ENCODE measurements at places on chromosomes 7 and 10. TPM values are rescaled to one million over a fixed set of nuclear protein-coding genes. Genes with fewer than 3 reads are reported as not detected.

DNA sequence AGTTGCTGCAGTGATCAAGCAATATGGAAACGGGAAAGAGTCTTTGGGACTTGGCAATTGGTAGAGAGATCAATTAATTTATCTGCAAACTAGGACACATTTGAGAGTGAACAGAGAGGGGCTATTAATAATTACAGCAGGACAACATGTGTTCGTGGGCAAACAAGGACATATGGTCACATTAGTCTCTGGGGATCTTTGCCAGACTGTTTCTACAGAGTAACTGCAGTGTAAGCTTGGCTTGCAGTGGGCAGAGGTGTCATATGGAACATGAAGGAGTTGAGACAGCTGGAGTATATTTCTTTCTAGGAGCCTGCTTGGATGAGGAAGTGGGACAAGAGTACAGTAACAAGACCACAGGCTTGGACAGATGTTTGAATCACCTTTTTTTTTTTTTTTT lies 232.1 kb upstream of the LYZL1 start:
- DNase-seq = no peak

GRCh38 chr7:4227105-4228010 lies 454.7 kb upstream of the FOXK1 start:
- DNase-seq = no peak

- DNase-seq = no peak
These were observed 65.8 kb upstream of the PRSS58 start for GRCh38 chr7:142323706-142324105.

DNA sequence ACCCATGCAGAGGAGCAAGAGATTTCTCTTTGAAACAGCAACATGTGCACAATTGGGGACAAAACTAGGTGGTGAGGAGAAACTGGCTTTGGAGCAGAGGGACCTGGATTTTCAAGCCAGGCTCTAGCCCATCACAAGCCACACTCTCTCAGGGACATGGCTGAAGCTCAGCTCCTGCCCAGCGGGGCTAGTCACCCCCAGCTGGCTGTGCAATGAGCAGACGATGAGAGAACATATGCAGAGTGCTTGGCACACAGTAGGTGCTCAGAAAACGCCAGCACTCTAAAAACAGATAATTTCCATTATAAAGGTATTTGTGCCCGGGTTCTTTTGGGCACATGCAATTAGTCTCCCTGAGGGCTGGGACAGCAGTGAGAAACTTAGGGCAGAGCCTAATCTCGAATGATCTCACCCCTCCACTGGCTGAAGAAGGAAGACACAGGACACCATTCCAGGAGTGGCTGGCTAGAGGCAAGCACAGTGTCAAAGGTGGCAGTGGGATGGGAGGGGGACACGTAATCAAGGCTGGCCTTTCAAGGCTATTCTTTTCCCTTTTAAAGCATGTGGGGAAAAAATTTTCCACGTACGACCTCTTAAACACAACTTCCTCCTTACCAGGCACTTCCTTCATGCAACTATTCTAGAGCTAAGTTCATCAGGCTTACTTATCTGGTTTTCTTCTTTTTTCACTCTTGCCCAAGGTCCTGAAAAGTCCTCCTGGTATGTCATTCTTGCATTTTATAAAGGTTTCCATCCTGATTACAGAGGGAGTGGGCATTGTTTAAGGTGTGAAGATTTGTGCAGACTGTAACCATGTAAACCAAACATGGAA lies 15.1 kb downstream of the FAM53B start:
- DNase-seq = no peak

DNA sequence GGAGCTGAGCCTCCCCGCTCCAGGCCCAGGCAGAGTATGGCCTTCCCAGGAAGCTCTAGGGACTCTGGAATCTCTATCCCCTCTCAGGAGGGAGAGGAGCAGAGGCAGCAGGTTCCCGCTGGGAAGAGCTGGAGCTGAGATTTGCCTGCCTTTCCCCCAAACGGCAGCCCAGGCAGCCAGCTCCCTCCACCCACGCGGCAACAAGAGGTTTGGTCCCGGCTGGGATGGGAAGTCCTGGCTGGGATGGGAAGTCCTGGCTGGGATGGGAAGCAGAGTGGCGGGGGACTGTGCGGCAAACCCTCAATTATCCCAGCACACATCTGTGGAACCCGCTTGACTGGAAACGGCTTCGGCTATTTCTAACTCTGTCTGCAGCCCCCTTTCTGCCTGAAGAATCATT lies 223.0 kb downstream of the ELFN1 start:
- DNase-seq = no peak

DNA sequence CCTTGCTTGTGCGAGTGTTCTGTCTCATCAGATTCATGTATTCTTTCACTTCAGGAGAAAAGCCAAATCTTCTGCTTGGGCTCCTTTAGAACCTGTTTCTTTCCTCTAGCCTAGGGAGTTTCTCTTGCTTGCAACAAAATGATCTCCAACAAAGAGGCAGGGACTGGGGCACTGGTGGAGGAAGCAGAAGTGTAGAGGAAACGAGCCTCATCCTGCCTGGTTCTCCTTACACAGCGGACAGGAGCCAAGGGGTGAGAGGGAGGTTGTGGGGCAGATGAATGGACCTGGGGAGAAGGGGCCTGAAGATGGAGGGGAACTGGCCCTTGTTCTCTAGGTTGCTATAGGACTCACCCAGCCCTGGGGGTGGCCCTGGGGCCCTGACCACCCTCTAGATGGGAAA lies 141.1 kb downstream of the PKD1L1 start:
- DNase-seq = no peak

GRCh38 chr10:110474017-110474416 lies 23.7 kb upstream of the DUSP5 start:
- DNase-seq = no peak

CALY gene
- polyA plus RNA-seq = 17.8 TPM

GRCh38 chr7:30479202-30480120 lies 877 bp upstream of the NOD1 start:
- no peak for DNase-seq

DNA sequence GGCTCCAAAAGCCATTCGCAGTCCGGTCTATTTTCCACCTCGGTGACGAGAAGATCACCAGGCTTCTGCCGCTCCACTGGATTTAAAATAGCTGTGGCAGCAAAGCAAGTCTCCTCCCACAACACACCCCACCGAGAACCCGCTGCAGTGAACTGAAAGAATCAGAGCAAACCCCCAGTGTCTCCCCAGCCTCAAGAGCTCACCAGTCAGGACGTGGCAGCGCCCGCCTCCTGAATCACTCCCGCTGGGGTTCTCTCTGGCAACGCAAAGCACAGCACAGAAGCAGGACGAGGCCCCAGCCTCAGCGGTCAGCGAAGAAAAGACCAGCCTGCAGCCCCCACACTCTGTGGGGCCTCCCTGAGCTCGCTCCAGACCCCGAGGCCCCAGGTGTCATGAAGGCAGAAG lies 126.1 kb upstream of the PPP2R2D start:
- no peak for DNase-seq

- no peak for DNase-seq
These were observed 247.5 kb downstream of the MTERF1 start for GRCh38 chr7:91633013-91633441.

- DNase-seq = peak; percentile 43
These were observed 11.0 kb downstream of the TWIST1 start for GRCh38 chr7:19106241-19107080.

DNA sequence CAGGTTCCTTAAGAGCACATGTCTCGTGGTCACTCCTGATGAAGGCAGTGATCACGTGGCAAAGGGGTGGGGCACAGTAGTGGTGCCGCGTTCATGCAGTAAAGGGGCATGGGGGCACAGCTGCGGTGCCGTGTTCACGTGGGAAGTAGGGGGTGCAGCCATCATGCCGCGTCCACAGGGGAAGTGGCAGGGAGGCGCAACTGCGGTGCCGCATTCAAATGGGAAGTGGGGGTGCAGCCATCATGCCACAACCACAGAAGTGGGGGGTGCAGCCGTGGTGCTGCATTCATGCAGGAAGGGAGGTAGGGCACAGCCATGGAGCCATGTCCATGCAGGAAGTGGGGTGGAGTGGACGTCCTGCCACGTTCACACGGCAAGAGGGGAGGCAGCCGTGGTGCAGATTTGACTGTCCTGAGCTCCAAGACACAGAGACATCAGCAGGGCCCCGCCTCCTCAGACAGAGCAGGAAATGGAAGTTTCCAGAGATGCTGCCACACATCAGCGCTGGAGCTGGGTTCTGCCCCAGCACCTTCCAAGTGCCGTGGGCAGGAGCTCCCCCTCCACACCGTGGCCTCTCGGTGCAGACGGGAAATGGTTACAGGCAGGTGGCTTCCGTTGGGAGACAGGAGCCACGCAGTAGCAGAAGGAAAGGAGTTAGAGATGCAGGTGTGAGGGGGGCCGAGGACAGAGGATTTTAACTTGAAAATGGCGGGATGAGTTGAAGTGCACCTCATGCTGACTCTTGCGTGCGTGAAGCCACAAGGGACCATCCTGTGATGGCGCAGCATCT lies 95.0 kb upstream of the DDC start:
- no peak for DNase-seq

LIPN gene
- polyA plus RNA-seq = not detected

GCK gene
- 18.2 TPM for polyA plus RNA-seq

- no peak for DNase-seq
These were observed 206.5 kb upstream of the PRKCQ start for GRCh38 chr10:6786579-6787031.

- no peak for DNase-seq
These were observed 94.7 kb downstream of the PDE1C start for GRCh38 chr7:31975546-31975945.

- no peak for DNase-seq
These were observed 20.2 kb downstream of the CALML3 start for GRCh38 chr10:5545011-5545410.

DNA sequence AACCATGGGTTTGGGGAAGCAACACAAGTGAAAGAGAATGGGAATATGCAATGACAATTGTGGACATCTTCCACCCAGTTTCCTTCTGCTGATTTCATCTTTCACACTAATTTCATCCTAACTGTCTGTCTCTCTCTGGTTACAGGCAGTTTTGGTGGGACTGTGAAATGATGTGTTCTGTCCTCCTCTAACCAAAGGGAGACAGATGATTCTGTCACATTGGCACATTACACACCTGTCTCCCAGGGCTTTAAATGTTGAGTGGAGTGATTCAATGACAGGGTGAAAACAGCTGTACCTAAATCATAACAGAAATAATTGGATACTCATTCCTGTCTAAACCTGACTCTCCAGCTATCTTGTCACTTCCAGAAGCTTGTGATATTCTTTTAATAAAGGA lies 60.0 kb downstream of the DGKB start:
- DNase-seq = no peak

EN2 gene
- polyA plus RNA-seq = not detected

- DNase-seq = peak; percentile 65
These were observed at the start of gene ACTL6B for GRCh38 chr7:100655908-100656674. TSS of gene ACTL6B (minus strand) at chr7:100656448. CDS start at chr7:100656354, 94 bp downstream.

DNA sequence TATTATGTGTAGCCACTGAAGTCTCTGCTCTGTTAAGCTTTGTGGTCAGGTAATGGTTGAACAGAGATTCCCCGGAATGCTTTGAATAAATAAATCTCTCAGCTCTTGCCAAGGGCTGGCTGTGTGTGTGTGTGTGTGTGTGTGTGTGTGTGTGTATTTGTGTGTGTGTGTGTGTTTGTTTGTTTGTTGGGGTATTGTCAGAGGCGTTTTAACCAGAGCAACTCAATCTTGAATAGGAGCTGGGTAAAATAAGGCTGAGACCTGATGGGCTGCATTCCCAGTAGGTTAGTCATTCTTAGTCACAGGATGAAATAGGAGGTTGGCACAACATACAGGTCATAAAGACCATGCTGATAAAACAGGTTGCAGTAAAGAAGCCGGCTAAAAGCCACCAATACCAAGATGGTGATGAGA lies 256.2 kb upstream of the CACNA2D1 start:
- no peak for DNase-seq

GRCh38 chr10:43057831-43058340 lies 19.0 kb upstream of the RET start:
- DNase-seq = no peak

GRCh38 chr7:139889186-139889871 lies 60.3 kb downstream of the TBXAS1 start:
- no peak for DNase-seq

DNA sequence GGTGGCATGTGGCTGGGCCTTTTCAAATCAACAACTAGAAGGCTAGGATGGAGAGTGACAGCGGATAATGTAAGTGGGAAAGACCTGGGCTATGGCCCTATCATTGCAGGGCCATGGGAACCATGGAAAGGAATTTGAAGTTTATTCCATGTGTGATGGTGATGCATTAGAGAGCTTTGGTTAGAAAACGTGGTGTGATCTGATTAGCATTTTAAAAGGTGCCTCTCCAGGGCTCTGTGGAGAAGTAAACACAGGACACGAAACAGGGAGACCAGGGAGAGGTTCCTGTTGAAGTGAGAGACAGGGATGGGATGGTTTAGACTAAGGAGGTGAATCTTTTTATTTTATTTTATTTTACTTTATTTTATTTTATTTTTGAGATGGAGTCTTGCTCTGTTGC lies 749.5 kb downstream of the GATA3 start:
- no peak for DNase-seq

POU6F2 gene
- polyA plus RNA-seq = 1.3 TPM

VSTM2A gene
- 0.08 TPM for polyA plus RNA-seq

DMTF1 gene
- polyA plus RNA-seq = 30.6 TPM

- DNase-seq = no peak
These were observed 80.0 kb upstream of the CHST15 start for GRCh38 chr10:124173298-124173900.

DNA sequence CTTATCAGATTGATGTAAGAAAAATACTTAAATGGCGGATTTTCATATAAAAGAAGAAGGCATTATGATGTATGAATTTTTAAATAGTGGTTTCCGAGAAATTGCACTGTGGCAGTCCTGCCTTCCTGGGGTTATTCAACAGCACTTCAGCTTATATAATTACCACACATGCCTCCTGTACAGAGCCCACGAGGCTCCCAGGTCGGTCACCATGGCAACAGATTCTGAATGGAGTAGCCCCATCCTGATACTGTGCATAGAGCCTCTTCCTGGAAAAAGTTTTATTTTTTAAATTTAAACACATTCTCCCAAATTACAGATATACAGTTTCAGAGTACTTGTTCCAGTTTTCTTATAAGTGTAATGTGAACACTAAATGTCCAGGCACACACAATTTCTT lies 15.9 kb upstream of the ASB4 start:
- DNase-seq = no peak

DNA sequence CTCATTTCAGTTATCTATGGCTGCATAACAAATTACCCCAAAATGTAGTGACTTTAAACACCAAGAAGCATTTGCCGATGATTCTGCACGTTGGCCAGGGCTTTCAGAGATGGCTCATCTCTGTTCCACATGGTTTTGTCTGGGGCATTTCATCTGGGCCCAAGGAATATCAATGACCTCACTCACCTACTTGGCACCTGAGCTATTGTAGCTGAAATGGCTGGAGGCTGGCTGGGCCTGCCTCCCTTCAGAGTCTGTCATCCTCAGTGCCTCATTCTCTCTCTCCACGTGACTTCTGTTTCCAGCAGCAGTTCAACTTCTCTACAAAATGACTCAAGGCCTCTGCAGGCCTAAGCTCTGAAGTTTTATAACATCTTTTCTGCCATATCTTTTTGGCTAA lies 119.4 kb upstream of the PRR15 start:
- no peak for DNase-seq

- DNase-seq = no peak
These were observed 1.2 kb upstream of the ZNF777 start for GRCh38 chr7:149462101-149462520.

- no peak for DNase-seq
These were observed 41.3 kb upstream of the GGCT start for GRCh38 chr7:30545791-30546555.

GRCh38 chr7:3102159-3102558 lies 58.5 kb upstream of the CARD11 start:
- DNase-seq = no peak

ADAM22 gene
- 0.30 TPM for polyA plus RNA-seq

- no peak for DNase-seq
These were observed 15.6 kb upstream of the MKRN1 start for GRCh38 chr7:140494867-140495266.

CYP3A7 gene
- polyA plus RNA-seq = 0.23 TPM

CPN1 gene
- polyA plus RNA-seq = not detected

Measured in pancreas (tissue), 10 donors.